ENCODE measurements at places on chromosomes 6 and 20. TPM values are rescaled to one million over a fixed set of nuclear protein-coding genes. Genes with fewer than 3 reads are reported as not detected.

Gene TBP
- 11.2 TPM for total RNA-seq

Gene HLA-DRB5
- not detected for total RNA-seq

Gene FLRT3
- total RNA-seq: 0.70 TPM

Gene C6orf132
- 53.9 TPM for total RNA-seq

Gene MTFR2
- total RNA-seq: 10.5 TPM

Gene LKAAEAR1
- total RNA-seq: not detected

Gene TOP1
- 55.8 TPM for total RNA-seq

Gene PI3
- total RNA-seq: 4.6 TPM

Gene PIM1
- total RNA-seq: 60.3 TPM

Data from PC-9 (cell line).